ENCODE measurements at places on chromosomes 6 and 20.

DNA sequence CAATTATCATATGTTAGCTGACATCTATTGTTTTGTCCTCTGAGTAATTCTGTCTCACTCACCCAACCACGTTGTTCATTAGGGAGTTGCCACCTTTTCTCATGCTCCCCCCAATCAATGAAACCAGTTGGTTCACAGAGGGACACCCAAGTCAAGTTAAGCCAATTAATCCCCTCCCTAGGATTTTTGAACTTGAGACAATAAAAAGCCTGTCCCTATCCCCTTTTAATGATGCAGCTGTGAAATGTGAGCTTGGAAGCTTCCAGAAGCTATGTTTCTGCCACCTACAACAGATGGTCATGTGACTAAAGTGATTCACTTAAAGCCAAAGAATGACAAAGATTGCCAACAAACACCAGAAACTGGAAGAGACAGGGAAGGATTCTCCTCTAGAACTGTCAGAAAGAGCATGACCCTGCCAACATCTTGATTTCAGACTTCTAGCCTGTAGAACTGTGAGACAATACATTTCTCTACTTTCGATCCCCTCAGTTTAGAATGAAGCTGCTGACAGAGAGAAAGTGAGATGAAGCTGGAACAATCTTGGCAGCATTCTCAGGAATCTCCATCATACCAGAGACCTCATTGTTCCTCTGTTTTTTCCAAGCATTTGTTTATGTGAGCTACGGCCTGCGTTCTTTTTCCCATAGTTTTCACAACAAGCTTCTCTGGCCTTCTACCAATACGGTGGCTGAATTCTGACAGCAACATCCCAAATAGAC, 57.8 kb upstream of the TPD52L1 start:
- no peak for DNase-seq

GRCh38 chr6:136435101-136435500, 115.1 kb downstream of the MAP7 start:
- no peak for DNase-seq

- no peak for DNase-seq
These were observed 96.7 kb upstream of the MC3R start for GRCh38 chr20:56151834-56152233.

- no peak for DNase-seq
These were observed 6.5 kb upstream of the ROS1 start for GRCh38 chr6:117432273-117432672.

DNA sequence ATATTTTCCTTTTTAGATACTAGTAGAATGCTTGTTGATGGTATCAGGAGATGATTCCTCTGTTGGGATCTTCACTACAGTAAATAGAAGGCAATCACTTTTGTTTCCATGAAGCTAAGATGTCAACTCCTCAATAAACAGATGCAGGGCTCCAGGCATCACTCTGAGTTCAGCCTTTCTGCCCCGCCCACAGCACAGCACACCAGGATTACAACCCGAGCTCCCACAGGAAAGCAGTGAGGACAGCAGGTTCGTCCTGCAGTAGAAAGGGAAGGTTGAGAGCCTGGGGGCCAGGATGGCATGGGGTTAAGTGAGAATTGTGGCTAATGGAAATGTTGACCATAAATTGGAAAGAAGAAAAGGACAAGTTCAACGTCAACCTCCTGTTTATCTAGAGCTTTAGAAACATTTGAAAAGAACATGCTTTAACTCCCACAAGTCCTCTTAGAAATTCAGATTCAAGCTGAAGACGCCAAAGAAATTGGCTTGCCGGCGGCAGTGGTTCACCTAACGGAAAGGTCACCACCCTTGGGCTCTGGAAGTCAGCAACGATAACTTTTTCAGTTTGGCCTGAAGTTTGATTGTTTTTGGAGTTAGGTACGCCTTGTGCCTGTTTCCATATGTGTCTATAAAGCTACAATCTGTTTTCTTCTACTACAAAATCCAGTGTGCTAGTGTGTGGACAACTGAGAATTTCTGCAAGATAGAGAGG, 144.4 kb upstream of the PDE10A start:
- DNase-seq, result no peak

GRCh38 chr6:137702791-137703424, 164.2 kb upstream of the TNFAIP3 start:
- DNase-seq, result no peak

DNA sequence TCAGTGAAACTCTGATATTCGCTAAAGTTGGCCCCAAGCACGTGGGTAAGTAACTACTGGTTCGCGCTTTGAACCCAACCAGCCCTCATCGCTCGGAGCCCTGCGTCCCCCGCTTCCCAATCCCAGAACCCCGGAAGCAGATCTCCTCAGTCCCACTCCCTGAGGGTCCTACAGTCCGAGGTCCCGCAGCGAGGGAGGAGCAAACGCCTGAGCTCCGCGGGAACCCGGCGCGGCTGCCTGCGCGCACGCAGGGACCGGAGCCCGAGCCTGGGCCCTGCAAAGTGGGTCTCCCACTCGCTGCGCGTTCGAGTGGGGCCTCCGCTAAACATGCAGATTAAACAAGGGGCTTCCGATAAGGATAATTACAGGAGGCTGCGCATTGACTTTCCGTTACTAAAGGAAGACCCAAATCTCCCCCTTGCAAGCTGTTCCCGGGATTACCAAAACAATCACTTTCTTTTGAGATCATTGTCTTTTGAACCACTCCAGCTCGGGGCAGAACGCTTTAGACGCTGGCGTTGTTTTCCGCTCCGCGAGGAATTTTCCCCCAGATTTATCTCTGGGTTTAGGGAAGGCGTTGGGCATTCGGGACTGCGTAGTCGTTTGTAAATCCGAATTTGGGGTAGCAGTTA, 1.3 kb upstream of the VSX1 start:
- DNase-seq, result no peak

Measured in stimulated activated CD8-positive, alpha-beta memory T cell treated with anti-CD3 and anti-CD28 coated beads, Interleukin-4, amount 100 ng/mL, for 1 hour (primary cell).